ENCODE measurements at places on chromosomes 6 and 20. TPM values are rescaled to one million over a fixed set of nuclear protein-coding genes. Genes with fewer than 3 reads are reported as not detected.

Gene CAP2
- total RNA-seq: 49.1 TPM

Gene IPCEF1
- total RNA-seq: 0.16 TPM

Gene TMEM151B
- total RNA-seq: 0.09 TPM

Gene ANGPT4
- total RNA-seq: 0.12 TPM

Gene RSPO3
- total RNA-seq: 4.5 TPM

Gene GRM1
- total RNA-seq: 0.07 TPM

Gene BMP5
- 0.19 TPM for total RNA-seq

Gene ZNF311
- 1.7 TPM for total RNA-seq

Gene HM13
- 399 TPM for total RNA-seq

Gene HINT3
- 12.2 TPM for total RNA-seq

Gene FAM209B
- total RNA-seq: 0.60 TPM

Gene CAGE1
- 0.30 TPM for total RNA-seq

Gene ENPP4
- total RNA-seq: 5.7 TPM

Gene SSTR4
- total RNA-seq: not detected

Gene RPN2
- total RNA-seq: 259 TPM

Gene NOTCH4
- total RNA-seq: 0.57 TPM

Gene GNAS-AS1
- 2.8 TPM for total RNA-seq

Gene XKR7
- total RNA-seq: 0.36 TPM

Gene TNFRSF6B
- total RNA-seq: 2.8 TPM

Gene CNR1
- 0.84 TPM for total RNA-seq

Gene TRDN
- total RNA-seq: not detected
